ENCODE measurements at places on chromosomes 4 and X. TPM values are rescaled to one million over a fixed set of nuclear protein-coding genes. Genes with fewer than 3 reads are reported as not detected.

MAGEA4 gene
- not detected for total RNA-seq

ART3 gene
- total RNA-seq, result not detected

RPS6KA6 gene
- total RNA-seq, result 0.63 TPM

NLGN3 gene
- 0.13 TPM for total RNA-seq

TMSB15B gene
- 8.3 TPM for total RNA-seq

LRBA gene
- 41.8 TPM for total RNA-seq

N4BP2 gene
- total RNA-seq, result 5.6 TPM

PRRG1 gene
- 14.2 TPM for total RNA-seq

CCKAR gene
- total RNA-seq, result not detected

COX7B2 gene
- not detected for total RNA-seq

C1QTNF7 gene
- total RNA-seq, result not detected

TCEAL7 gene
- total RNA-seq, result 0.26 TPM

SATL1 gene
- not detected for total RNA-seq

FRG2 gene
- total RNA-seq, result not detected

SEL1L3 gene
- 62.3 TPM for total RNA-seq

GNRHR gene
- not detected for total RNA-seq

ZCCHC12 gene
- total RNA-seq, result under 0.01 TPM

MAGEE1 gene
- total RNA-seq, result 1.0 TPM

PPARGC1A gene
- 2.7 TPM for total RNA-seq

GRIA2 gene
- total RNA-seq, result not detected

MND1 gene
- 2.7 TPM for total RNA-seq

TMEM156 gene
- total RNA-seq, result 0.39 TPM

SLC25A6 gene
- total RNA-seq, result 155 TPM

SMARCAD1 gene
- total RNA-seq, result 26.3 TPM

SLC26A1 gene
- total RNA-seq, result 0.13 TPM

TMEM31 gene
- total RNA-seq, result not detected

DAPP1 gene
- total RNA-seq, result not detected

NSUN7 gene
- not detected for total RNA-seq

TMPRSS11D gene
- total RNA-seq, result 0.13 TPM

SLC16A2 gene
- total RNA-seq, result 1.0 TPM

NPY1R gene
- total RNA-seq, result not detected

ATG4A gene
- 13.2 TPM for total RNA-seq

ARSJ gene
- total RNA-seq, result 15.4 TPM

BRS3 gene
- not detected for total RNA-seq
